ENCODE measurements at places on chromosomes 5 and 9. TPM values are rescaled to one million over a fixed set of nuclear protein-coding genes. Genes with fewer than 3 reads are reported as not detected.

Gene NR5A1
- not detected for total RNA-seq

Gene UAP1L1
- total RNA-seq, result 6.7 TPM

Gene NFIB
- total RNA-seq, result 237 TPM

Gene SELENOP
- 1,002 TPM for total RNA-seq

Gene IL13
- total RNA-seq, result not detected

Gene COL23A1
- 0.32 TPM for total RNA-seq

Gene SMIM27
- total RNA-seq, result 5.6 TPM

Gene PCDHB7
- total RNA-seq, result 4.6 TPM

DNA sequence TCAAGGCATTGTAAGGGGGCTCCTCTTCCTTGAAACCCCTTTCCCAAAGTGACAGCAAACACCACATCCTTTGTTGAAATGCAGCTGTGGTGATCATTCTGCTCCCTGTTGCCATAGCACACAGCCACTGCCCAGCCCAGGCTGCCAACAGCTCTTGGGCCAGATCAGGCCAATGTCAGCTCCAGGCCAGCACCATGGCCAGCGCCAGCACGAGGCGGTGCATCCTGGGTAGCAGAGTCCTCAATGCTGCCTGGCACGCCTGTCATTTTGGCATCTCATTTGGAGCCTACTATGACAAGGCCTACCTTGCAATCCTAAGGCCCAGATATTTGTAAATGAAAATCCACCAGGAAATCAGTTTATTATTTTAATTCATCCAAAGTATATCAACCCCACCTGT, 390.6 kb downstream of the DNAH5 start:
- no peak overlapping the region for H3K27ac ChIP-seq
- H3K4me3 ChIP-seq, result no peak overlapping the region
- H3K27me3 ChIP-seq, result no peaks in the 10 kb centered on the region

- no peaks in the 10 kb centered on the region for H3K4me1 ChIP-seq
- no peak overlapping the region for H3K27ac ChIP-seq
- no peaks in the 10 kb centered on the region for H3K27me3 ChIP-seq
- no peak for DNase-seq
Measured at GRCh38 chr5:165579911-165580310, 2074.5 kb downstream of the MAT2B start.

DNA sequence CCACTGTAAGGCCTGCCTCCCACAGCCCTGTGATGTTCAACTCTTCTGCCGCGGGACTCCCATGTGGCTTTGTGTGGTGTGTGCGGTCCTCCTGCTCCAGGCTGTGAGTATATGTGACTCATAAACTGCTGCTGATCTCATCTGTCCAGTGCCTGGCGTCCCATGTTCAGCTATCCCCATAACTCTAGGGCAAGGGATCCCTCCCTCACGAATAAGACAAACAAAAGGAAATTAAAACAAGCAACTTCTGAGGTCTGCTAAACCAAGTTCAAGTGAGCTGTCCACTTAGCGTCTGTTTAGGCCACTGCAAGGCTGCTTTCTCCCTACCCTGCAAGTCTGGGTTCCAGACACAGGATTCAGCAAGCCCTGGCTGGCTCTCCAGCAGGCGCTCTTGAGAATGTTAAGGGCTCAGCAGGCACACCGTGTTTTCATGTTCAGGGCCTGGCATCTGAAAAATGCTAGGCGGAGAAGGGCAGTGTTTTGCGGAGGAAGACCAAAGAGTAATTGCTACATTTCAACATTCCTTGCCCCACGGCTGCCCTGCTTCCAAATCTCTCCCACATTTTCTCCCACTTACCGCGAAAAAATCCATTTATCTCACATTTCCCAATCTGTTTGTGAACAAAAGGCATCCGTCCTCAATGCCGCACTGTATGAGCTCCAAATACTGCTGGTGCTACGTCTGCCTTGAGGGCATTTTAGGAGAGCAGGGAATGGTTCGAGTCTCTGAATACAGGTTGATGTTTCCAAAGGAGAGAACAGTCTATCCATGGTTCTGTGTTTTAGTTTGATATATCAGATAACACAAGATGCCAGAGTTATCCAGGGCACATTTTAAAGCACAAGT, 280.2 kb downstream of the SEMA5A start:
- H3K4me1 ChIP-seq, result no peaks in the 10 kb centered on the region
- H3K4me3 ChIP-seq, result no peak overlapping the region
- peak; percentile 85 for DNase-seq
- no peaks in the 10 kb centered on the region for H3K27me3 ChIP-seq

GRCh38 chr5:139392678-139393496, 2.0 kb downstream of the PROB1 start:
- peaks cover 3% of the 10 kb centered on the region for H3K4me1 ChIP-seq
- no peaks in the 10 kb centered on the region for H3K36me3 ChIP-seq
- peaks cover 3% of the 10 kb centered on the region for H3K27me3 ChIP-seq
- DNase-seq, result no peak

GRCh38 chr5:17277907-17278306, 60.5 kb downstream of the BASP1 start:
- no peak overlapping the region for H3K27ac ChIP-seq
- H3K4me3 ChIP-seq, result no peak overlapping the region
- H3K4me1 ChIP-seq, result no peaks in the 10 kb centered on the region
- no peaks in the 10 kb centered on the region for H3K36me3 ChIP-seq

DNA sequence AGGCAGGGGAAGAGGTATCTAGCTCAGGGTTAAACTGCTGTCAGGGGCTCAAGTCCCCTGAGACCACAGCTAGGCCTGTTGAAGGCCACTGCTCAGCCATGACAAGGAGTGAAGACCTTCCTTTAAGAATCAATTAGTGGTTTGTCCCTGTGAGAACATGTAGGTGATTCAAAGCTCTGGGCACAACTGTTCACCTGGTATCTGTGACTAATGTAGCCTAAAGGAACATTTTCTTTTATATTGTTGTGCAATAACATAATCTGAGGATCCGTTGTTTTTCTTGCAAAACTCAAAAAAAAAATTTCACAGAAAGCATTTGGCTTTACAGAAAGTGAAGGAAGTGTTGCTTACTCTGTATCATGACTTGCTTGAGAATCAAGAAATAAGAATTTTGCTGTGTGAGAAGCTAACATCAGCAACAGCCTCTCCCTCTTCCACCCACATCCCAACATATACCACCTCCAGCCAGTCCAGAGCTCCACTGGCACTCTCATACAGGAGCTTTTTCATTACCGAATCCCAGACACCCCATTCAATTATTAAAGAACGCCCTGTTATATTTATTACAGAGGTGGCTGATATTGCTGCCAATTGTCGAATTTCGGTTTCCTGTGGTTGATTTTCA, 807.0 kb downstream of the TLE4 start:
- no peaks in the 10 kb centered on the region for H3K4me1 ChIP-seq
- no peaks in the 10 kb centered on the region for H3K36me3 ChIP-seq
- no peak overlapping the region for H3K27ac ChIP-seq
- DNase-seq, result no peak
- no peak overlapping the region for H3K4me3 ChIP-seq

- H3K27ac ChIP-seq, result no peak overlapping the region
- no peak for DNase-seq
Measured at GRCh38 chr5:74664551-74664950, 20.5 kb upstream of the HEXB start.

DNA sequence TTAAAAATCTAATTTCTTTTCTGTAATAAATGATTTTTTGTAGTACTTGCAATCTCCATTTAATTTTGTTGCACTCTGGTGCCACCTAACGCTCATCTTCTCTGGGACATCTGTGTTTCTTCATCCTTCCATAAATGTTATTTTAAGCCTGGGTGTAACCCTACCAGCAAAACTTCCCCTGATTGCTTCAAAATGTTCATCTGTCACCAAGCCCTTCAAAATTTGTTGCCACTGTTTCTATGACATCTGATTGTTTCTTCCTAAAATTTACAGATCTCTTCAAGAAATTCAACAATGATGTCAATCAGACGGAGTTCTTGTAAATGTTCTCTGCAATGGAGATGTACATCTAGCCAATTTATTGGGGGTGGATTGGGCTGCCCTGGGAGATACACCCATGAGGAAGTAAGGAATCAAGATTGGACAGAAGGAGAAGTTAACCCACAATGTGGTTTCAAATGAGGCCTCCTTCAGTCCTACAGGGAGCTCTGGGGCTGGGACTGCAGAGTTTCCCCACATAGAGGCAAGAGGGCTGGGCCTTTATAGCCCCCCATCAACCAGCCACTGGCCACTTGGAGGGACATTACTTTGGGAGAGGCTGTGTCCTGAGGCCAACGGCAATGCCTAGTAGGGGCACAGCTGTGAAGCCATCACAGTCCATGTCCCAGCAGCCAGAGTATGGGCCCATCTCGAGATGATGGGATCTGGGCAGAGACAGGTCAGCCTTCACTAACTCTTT, 23.3 kb downstream of the MCTP1 start:
- H3K4me3 ChIP-seq, result no peak overlapping the region
- H3K4me1 ChIP-seq, result no peaks in the 10 kb centered on the region
- no peak for DNase-seq

- no peak overlapping the region for H3K4me3 ChIP-seq
- no peak overlapping the region for H3K27ac ChIP-seq
- no peaks in the 10 kb centered on the region for H3K36me3 ChIP-seq
Measured at GRCh38 chr5:56494300-56494731, 261.2 kb upstream of the ANKRD55 start.

- peak overlapping the region; percentile 97 for H3K4me3 ChIP-seq
- no peaks in the 10 kb centered on the region for H3K27me3 ChIP-seq
- no peak for DNase-seq
- H3K36me3 ChIP-seq, result no peaks in the 10 kb centered on the region
- no peaks in the 10 kb centered on the region for H3K4me1 ChIP-seq
- H3K27ac ChIP-seq, result peak overlapping the region; percentile 83
Measured at GRCh38 chr9:128702949-128703615, 779 bp downstream of the PKN3 start.

DNA sequence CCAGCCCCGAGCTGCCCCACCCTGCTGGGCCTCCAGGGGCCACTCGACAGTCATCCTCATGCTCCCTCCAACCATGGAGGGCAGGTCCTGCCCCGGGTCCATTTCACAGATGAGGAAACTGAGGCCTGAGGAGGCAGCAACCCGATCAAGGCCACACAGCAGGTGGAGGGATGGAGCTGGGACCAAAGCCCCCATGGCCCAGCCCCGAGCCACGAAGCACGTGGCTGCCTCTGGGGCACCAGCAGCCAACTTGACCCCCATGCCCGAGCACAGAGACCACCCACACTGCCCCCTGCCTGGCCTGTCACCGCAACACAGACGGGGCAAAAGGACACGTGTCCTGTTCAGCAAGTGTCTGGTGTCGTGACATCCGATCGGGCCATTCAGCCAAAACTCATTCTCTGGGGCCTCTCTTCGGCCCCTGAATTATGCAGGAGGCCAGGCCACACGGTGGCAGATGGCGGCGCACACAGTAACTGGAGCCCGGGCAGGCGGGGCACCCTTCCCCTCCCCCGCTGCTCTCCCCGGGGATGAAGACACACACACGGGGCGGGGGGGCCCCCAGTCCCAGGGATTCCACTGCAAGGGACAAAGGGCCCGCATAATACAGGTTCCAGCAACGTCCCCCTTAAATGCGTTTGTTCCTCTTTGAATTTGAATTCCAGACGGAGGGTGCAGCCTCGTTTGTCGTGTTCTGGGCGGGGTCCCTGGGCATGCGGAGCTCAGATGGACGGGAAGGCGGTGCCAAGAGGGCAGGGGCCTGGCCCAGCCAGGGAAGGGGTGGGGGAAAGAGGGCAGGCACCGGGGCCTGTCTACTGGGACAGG, 29.4 kb upstream of the TMEM250 start:
- no peak for DNase-seq
- no peaks in the 10 kb centered on the region for H3K36me3 ChIP-seq
- H3K27me3 ChIP-seq, result peaks cover 50% of the 10 kb centered on the region

DNA sequence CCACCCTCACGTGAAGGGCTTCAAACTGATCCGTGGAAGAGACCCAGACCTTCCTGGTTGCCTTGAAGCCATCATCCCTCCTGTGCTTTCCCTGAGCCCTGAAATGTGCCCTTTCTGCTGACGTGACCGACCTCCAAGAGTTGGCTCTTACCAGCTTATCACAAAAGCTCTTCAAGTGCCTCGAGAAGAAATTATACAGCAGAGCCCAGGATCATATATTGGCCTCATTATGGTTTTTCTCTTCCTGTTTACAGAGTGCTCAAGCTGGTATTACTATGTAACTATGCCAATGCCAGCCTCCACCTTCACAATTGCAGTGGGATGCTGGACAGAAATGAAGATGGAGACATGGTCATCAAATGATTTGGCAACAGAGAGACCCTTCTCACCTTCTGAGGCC, 66.0 kb downstream of the AOPEP start:
- no peaks in the 10 kb centered on the region for H3K27me3 ChIP-seq
- no peaks in the 10 kb centered on the region for H3K36me3 ChIP-seq
- H3K27ac ChIP-seq, result no peak overlapping the region
- H3K4me1 ChIP-seq, result no peaks in the 10 kb centered on the region

DNA sequence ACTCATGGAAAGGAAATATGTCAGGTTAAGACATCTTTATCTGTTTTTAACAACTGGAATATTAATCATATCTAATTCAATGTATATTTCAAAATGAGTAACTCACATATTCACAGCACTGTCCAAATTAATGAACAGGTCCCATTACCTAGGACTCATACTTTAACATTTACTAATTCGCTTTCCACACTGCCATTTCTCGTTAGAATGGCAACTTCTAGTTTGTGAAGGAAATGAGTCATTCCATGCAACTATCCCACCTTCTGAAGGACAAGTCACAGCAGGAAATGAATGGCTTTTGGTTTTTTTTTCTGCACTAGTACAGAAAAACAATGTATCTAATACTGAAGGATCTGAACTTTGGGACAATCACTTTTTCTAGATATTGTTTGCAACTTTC, 24.6 kb upstream of the IFNK start:
- no peaks in the 10 kb centered on the region for H3K27me3 ChIP-seq
- DNase-seq, result no peak
- no peak overlapping the region for H3K4me3 ChIP-seq

DNA sequence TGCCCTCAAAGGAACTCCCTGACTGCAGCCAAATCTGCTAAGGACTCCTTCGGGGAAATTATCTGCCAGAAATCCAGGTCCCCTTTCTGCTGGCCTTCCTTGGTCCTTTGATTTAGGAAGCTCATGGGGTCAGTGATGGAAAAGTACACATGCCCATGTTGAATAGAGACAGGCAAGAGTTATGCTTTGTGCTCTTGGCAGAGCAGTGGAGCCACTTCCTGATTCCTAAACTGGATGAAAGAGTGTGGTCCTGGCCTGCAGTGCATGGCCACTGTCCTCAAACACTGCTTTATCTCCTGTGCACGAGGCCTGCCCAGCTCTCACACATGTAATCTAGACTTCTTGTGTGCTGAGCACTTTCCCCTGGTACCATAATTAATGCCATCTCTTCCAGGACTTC, 2.0 kb upstream of the EBF1 start:
- H3K4me3 ChIP-seq, result peak overlapping the region; percentile 54
- DNase-seq, result no peak
- peak overlapping the region; percentile 94 for H3K27ac ChIP-seq
- H3K27me3 ChIP-seq, result peaks cover 74% of the 10 kb centered on the region
